ENCODE measurements at places on chromosomes 5 and 9. TPM values are rescaled to one million over a fixed set of nuclear protein-coding genes. Genes with fewer than 3 reads are reported as not detected.

PKD2L2 gene
- not detected for total RNA-seq

QRFP gene
- not detected for total RNA-seq

OTP gene
- total RNA-seq, result not detected

DCAF10 gene
- total RNA-seq, result 10.8 TPM

TRPM3 gene
- total RNA-seq, result 2.1 TPM

NPR2 gene
- 26.4 TPM for total RNA-seq

SELENOP gene
- 403 TPM for total RNA-seq

CCL19 gene
- total RNA-seq, result 0.55 TPM

AMACR gene
- total RNA-seq, result 14.9 TPM

HINT1 gene
- 154 TPM for total RNA-seq

PIP5KL1 gene
- 11.3 TPM for total RNA-seq

IL9 gene
- total RNA-seq, result not detected

GTF2H2C gene
- 14.7 TPM for total RNA-seq

HBEGF gene
- 24.4 TPM for total RNA-seq

CA9 gene
- not detected for total RNA-seq

SH3GL2 gene
- total RNA-seq, result not detected

ELOVL7 gene
- 1.3 TPM for total RNA-seq

TMEM167A gene
- 16.9 TPM for total RNA-seq

CDC20B gene
- not detected for total RNA-seq

SLC36A3 gene
- total RNA-seq, result not detected

BRIX1 gene
- total RNA-seq, result 32.8 TPM

PAEP gene
- total RNA-seq, result not detected

GBGT1 gene
- total RNA-seq, result 10.9 TPM

LHFPL2 gene
- total RNA-seq, result 14.7 TPM

BRINP1 gene
- not detected for total RNA-seq

TAF11L2 gene
- not detected for total RNA-seq

FOXE1 gene
- total RNA-seq, result not detected

SV2C gene
- not detected for total RNA-seq

FBXW11 gene
- total RNA-seq, result 111 TPM

CTSV gene
- not detected for total RNA-seq

SPINK13 gene
- not detected for total RNA-seq

PCDHA12 gene
- 9.4 TPM for total RNA-seq

TSSK1B gene
- not detected for total RNA-seq

INSL4 gene
- not detected for total RNA-seq

NRARP gene
- 16.5 TPM for total RNA-seq

PSIP1 gene
- 101 TPM for total RNA-seq

DMRTA1 gene
- total RNA-seq, result 0.76 TPM

DAPK1 gene
- 19.1 TPM for total RNA-seq

HTR4 gene
- not detected for total RNA-seq

FAM221B gene
- not detected for total RNA-seq

LECT2 gene
- not detected for total RNA-seq

PCDHGA8 gene
- total RNA-seq, result 1.8 TPM

All from uterus (tissue), 4 donors.